ENCODE measurements at places on chromosomes 11 and 22.

DNA sequence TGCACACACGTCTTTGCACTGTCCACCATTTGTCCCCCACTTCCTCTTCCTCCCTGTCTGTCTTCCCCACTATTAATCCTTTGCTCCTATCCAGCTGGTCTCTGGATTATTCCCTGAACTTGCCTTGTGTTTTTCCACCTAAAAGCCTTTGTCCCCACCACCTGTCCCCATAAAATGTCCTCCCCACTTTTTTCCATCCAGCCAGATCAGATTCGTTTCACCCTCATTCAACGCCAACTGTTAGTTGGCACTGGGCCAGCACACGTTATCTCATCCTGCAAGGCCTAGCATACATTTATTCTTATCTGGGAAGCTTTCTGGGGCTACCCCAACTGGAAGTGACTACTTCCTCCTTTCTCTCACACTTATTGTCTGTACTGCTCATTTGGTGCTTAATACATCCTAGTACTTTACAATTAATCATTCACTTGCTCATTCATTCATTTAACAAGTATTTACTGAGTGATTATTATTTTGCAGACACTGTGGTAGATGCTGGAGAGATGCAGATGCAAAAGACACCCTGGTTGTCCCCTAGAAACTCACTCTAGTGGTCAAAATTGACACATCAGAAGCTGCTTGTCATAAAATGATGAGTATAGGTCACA, 96.2 kb downstream of the RASSF10 start:
- no peak for DNase-seq

- DNase-seq = no peak
These were observed 15.0 kb upstream of the PRR5 start for GRCh38 chr22:44686873-44687600.

DNA sequence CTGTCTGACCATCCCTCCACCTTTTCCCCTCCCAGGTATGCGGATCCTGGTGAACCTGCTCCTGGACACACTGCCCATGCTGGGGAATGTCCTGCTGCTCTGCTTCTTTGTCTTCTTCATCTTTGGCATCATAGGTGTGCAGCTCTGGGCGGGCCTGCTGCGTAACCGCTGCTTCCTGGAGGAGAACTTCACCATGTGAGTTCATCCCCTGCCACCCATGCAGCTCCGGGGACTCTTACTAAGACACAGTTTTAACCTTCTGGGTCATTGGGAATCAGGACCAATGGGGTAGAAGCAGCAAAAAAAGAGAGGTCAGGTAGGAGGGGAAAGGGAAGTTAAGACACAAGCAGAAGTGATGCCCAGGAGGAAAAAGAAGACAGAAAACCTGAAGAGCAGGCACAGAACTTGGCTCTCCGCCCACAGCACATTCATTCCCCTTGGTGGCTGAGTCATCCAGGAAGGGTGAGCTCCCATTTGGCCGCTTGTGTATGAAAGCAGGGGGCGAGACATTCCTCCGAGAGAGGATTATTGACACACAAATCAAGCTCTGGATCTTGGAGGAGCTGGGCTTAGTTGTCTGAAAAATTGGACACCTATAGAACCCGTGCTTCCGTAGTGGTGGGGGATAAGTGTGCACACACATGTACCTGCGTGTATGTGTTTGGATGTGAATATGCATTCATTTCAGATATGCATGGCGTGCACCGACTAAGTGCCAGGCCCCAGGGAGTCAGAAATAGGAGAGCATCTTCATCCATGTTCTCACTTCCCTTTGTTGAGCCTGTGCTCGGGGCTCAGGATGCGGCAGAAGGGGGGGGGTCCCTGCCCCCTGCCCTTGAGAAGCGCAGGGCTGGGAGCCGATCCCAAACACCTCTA, 64.2 kb downstream of the CACNA1I start:
- DNase-seq = no peak

DNA sequence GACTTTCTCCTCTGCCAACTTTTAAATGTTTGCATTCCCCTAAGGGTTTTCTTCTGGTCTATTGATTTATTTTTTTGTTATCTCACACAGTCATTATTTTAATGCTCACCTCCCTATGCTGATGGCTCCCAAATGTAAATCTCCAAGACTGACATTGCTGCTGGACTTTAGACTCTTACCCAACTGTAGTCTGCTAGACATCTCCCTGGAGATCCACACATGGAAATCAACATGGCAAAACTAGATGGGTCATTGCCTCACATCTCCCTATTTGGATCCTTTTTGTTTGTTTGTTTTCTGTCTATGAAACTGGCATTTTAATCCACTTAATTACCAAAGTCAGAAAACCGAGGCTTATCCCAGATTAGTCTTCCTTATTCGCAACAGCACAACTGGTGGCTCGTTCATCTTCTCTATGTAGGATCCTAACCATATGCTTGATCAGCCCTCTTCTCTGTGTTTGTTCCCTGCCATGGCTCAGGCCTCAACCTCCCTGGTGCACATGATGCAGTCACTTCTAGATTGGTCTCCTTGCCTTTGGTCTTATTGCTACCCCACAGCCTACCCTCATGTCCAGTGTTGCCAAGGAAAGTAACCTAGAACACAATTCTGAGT, 37.3 kb downstream of the SC5D start:
- DNase-seq = no peak

- no peak for DNase-seq
These were observed 120.3 kb upstream of the ZC3H12C start for GRCh38 chr11:109972939-109973338.

DNA sequence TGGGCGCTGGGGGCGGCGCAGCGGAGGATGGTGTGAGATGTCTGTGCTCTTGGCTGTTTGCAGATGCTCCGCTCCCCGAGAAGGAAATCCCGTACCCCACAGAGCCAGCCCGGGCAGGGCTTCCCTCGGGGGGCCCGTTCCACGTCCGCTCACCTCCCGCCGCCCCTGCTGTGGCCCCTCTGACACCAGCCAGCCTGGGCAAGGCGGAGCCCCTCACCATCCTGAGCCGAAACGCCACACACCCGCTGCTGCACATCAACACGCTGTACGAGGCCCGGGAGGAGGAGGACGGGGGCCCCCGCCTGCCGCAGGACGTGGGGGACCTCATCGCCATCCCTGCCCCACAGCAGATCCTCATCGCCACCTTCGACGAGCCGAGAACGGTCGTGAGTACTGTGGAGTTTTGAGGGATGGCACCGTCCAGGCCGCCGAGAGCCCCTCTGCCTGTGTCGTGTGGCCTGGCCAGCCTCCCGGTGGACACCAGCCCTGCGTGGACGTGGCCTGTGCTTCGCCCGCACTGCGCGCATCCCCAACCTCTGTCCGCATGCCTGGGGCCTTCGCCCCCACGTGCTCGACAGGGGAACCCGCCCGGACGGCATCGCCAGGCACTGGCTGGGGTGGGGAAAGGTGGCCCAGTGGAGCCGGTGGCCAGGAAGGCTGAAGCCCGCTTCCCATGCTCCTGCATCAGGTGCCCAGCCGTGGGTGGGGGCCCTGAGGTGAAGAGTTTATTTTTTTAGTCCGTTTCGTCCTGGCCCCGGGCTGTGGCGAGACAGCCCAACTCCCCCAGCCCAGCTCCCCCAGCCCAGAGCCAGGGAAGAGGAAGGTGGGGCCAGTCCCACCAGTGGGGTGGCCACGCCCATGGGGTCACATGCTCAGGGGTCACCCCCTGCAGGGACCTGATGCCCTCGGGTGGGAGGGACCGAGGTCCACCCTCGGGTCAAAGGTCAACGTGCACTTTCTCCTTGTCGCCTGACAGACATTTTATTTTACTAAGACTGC, 6.5 kb upstream of the TRABD start:
- no peak for DNase-seq

Measured in activated CD4-positive, alpha-beta memory T cell treated with anti-CD3 and anti-CD28 coated beads, Interleukin-2, amount 10 ng/mL, durations not matched to agents 7 days and 5 days (primary cell).